ENCODE measurements at places on chromosomes 3 and 15.

GRCh38 chr15:82950295-82950694 is 2.2 kb downstream of the HOMER2 start:
- no peak for DNase-seq

GRCh38 chr3:57978316-57978715 is 29.9 kb upstream of the FLNB start:
- DNase-seq, result no peak

DNA sequence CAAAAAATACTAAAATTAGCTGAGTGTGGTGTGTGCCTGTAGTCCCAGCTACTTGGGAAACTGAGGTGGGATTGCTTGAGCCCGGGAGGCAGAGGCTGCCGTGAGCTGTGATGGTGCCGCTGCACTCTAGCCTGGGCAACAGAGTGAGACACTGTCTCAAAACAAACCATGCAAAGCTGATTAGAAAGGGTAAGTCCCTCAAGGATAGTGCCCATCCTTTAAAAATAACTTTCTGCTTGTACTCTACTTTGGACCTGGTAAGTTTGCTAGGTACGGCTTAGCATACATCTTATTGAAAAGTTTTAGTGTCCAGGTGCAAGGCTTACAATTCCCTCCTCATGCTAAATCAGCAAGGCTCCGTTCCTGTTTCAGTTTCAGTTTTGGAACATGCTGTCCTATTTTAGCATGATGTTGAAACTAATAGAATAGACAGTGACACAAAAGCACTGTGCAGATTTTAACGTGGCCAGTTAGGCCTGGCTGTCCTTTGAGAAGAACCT is 21.4 kb downstream of the FEM1B start:
- DNase-seq, result no peak

DNA sequence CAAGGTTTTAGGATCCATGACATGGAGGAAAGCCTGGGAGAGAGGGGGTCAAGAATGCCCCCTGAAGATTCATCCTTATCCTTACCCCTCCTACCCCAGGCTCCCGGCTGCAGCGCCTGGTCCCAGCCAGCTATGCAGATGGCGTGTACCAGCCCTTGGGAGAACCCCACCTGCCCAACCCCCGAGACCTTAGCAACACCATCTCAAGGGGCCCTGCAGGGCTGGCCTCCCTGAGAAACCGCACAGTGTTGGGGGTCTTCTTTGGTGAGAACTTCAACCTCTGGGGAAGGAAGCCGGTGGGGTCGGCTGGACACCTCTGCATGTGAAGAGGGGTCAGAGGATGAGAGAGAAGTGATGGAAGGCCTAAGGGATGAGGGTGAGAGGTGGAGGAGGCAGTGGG is 4.3 kb downstream of the DUOX1 start:
- DNase-seq, result no peak

DNA sequence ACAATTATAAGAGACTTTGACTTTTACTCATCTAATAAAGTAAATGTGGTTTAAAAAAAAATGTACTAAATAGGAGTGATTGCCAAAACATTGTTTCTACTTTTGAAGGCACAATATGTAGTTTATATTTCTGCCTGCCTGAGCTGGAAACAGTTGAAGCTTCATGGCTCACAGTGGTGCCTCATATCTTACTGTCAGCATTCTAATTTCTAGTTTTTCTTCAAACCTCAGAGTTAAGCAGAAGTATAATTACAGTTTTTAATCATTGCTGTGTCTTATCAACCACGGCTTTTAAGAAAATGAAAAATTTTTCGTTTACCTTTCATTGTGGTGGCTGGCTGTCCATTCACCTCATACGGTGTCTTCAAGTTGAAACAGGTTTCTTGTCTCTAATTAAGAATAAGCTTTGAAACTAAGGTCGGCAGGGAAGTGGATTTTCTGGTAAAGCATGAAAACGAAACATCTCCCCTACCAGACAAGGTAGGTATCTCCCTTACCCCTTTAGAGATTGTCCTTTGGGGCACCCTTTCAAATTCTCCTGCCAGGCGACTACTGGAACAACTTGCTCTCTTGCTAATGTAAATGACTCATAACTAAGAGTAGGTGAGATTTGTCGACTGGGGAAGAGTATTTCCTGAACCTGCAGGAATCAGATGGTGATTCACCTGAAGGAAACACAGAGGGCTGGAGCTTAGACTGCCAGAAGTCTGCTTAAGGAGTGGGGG is at the start of gene GPR87:
Gene GPR87 (minus strand): TSS at position 554 of the 725 bp plus-strand sequence. CDS start 16,720 bp downstream, outside the sequence.
- no peak for DNase-seq

DNA sequence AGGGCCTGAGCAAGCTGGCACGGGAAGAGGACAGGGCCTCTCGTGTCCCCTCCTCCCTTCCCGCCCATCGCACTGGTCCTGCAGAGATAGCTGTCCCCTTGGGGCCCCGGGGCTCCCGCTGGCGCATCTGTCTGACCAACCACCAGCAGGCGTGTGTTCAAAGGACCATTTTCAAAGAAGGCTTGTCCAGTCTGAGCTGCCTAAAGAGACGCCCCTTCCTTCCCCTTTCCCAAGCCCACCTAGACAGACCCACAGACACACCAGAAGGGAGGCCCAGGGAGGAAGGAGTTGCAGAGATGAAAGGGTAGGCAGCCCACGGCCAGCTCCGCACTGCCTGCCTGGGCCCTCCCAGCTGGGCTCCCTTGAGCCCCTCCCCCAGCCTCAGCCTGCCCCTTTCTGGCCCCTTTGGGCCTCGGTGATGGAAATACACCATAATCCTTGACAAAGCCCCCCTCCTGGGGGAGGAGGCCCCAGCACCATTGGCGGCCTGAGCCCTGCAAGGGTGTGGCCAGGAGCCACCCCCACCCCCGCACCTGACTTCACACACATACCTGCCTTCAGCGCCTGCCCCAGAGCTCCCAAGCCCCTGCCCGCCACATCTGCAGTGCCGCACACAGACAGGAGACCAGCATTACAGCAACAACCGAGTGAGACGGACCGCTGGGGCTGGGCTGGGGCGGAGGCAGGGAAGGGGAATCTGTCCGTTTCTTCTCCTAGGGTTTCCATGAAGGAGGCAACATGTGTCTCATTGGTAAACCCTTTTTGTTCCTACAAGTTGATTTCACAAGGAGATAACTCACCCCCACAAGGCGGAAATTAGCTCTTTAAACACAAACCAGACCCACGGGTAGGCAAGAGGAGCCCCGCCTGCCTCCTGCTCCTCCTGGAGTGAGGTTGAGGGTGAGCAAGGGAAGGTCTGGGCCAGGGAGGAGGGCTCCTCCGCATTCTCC is at the start of gene STRA6:
Gene STRA6 (minus strand): TSS at position 336 of the 950 bp plus-strand sequence. CDS start 520 bp downstream, outside the sequence.
- DNase-seq, result no peak

DNA sequence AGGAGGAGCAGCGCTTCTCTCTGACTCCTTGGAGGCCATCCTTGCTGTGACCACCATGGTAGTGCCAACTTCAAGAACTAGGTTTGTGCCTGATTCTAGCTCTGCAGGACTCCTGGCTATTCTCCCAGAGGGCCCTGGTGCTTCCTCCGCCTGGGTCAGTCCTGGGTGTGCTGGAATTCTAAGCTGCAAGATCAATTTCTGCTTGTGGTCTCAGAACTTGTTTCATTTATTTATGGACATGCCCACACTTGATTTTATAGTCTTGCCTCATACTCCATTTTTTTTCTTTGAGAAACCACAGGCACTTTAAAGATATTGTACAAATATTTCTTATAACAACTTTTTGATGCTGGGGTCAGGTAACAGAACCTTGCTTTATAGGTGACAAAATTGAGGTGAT is 87.6 kb downstream of the PDCD6IP start:
- no peak for DNase-seq
